ENCODE measurements at places on chromosomes 7 and 10. TPM values are rescaled to one million over a fixed set of nuclear protein-coding genes. Genes with fewer than 3 reads are reported as not detected.

DNA sequence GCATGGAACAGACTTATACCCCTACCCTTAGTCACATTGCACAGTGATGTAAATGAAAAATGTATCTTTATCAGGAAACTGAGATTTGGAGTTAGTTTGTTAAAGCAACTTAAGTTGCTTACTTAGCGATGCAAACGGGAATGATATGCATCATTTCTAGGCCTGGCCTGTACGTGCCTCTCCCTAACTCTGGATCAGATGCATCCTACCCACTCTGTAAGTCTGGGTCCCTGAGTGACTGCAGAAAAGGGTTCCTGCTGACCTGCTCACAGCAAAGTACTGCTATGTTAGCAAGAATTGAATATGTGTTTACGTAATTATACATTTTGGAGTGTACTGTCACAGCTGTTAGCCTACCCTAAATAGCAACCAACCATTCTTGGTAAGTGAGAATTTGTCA, 30.7 kb upstream of the PRTFDC1 start:
- peaks cover 10% of the 10 kb centered on the region for H3K27me3 ChIP-seq
- H3K27ac ChIP-seq, result no peak overlapping the region
- no peak for DNase-seq
- H3K4me3 ChIP-seq, result no peak overlapping the region
- no peaks in the 10 kb centered on the region for H3K36me3 ChIP-seq

- H3K36me3 ChIP-seq, result peaks cover 43% of the 10 kb centered on the region
- H3K27ac ChIP-seq, result no peak overlapping the region
- no peaks in the 10 kb centered on the region for H3K27me3 ChIP-seq
- DNase-seq, result no peak
- H3K4me1 ChIP-seq, result peaks cover 14% of the 10 kb centered on the region
Measured at GRCh38 chr7:64558781-64559180, 4.1 kb downstream of the ZNF680 start.

- H3K4me3 ChIP-seq, result peak overlapping the region; percentile 73
- no peaks in the 10 kb centered on the region for H3K27me3 ChIP-seq
- no peak for DNase-seq
- peaks cover 12% of the 10 kb centered on the region for H3K36me3 ChIP-seq
- peak overlapping the region; percentile 99 for H3K27ac ChIP-seq
- H3K4me1 ChIP-seq, result peaks cover 45% of the 10 kb centered on the region
Measured at GRCh38 chr7:603152-603951, 83.7 kb upstream of the PDGFA start.

- H3K27me3 ChIP-seq, result peaks cover 22% of the 10 kb centered on the region
- no peaks in the 10 kb centered on the region for H3K4me1 ChIP-seq
- H3K36me3 ChIP-seq, result no peaks in the 10 kb centered on the region
- no peak overlapping the region for H3K27ac ChIP-seq
- no peak for DNase-seq
- H3K4me3 ChIP-seq, result no peak overlapping the region
Measured at GRCh38 chr10:93573051-93573909, 6.8 kb downstream of the FFAR4 start.

GRCh38 chr10:48653347-48653746, 31.3 kb upstream of the WDFY4 start:
- DNase-seq, result no peak
- H3K36me3 ChIP-seq, result no peaks in the 10 kb centered on the region
- H3K4me3 ChIP-seq, result no peak overlapping the region
- peaks cover 36% of the 10 kb centered on the region for H3K27me3 ChIP-seq

Gene GJD4
- not detected for total RNA-seq

Gene POM121
- total RNA-seq, result 64.0 TPM

Gene PGAM2
- 0.78 TPM for total RNA-seq

Gene SPAM1
- not detected for total RNA-seq

Gene FAM107B
- total RNA-seq, result 156 TPM

All from activated T-helper 1 cell treated with anti-CD3 and anti-CD28 coated beads, Interleukin-12 subunit alpha, Interleukin-12 subunit beta, Interleukin-2, Interleukin-4 antibody, amounts not matched to agents 30 ng/mL and 10 ng/mL and 1 ng/mL, durations not matched to agents 14 hours and 24 hours and 36 hours (primary cell).